GM12878 (cell line): ENCODE measurements at places on chromosomes 6 and 20. TPM values are rescaled to one million over a fixed set of nuclear protein-coding genes. Genes with fewer than 3 reads are reported as not detected.

DNA sequence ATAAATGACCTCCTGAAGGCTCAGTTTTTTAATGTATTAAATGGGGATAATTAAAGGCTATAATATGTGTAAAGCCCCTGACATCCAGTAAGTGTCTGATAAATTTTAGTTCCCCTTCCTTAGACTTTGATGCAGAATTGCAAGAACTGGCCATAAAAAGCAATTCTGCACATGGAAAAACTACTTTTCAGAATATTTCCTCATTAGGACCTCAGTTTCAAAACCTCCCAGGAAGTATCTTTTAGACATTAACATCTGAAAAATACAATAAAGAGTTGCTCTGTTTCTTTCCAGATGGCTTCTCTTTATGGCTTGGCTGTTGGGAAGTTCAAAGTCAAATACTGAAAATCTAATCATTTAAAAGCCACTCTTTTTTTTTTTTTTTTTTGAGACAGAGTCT, 106.3 kb upstream of the ZNF217 start:
- DNase-seq: no peak

- DNase-seq: peak; percentile 9
These were observed 45.8 kb downstream of the FOXP4 start for GRCh38 chr6:41591859-41592502.

DNA sequence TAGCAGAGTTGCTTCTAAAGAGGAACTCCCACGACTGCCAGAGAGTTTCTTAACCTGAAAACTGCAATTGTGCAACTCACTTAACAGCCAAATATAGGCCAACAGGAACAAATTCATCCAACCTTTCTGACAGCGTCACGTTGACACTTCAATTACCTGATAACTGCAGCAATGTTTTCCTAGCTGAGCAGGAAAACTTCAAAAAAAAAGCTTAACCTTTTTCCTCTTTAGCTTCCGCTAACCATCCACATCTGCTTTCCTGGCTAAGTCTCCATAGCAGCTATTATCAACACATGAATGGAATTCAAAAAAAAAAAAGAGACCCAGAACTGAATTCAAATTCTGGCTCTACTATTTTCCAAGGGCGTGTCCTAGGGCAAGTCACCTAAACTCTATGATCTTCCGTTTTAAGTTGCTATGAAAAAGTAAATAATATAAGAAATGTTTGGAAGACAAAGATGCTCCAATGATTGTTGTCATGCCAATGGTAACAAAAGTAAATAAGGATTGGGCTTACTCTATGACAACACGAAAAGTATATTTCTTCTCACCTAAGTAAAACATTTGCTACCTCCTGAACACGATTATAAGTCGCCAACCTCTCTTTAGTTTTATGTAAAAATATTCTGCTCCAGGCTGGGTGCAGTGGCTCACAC, 524.6 kb upstream of the JARID2 start:
- no peak for DNase-seq

Gene ME1
- 11.8 and 12.1 TPM in 2 replicates for polyA plus RNA-seq

GRCh38 chr6:10510592-10511367, 10.4 kb upstream of the GCNT2 start:
- no peak for DNase-seq

DNA sequence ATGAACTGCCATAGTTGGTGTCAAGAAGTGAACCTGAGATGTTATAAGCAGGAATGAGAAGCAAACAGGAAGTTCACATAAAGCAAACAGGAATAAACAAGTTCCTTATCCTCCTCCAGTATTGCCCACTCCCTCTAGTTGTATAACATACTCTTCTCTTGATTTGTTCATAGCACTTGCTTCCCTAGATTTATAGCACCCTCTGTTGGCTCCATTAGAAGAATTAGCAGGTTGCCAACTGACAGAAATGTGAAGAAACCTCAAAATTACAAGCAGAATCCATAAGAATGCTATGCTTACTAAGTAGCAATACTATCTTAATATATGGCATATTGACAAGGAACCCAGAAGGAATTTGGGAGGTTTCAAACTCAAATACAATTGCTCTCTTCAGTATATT, 195.4 kb downstream of the TBX18 start:
- DNase-seq: no peak

Gene PRRT1
- not detected in 2 replicates for polyA plus RNA-seq

DNA sequence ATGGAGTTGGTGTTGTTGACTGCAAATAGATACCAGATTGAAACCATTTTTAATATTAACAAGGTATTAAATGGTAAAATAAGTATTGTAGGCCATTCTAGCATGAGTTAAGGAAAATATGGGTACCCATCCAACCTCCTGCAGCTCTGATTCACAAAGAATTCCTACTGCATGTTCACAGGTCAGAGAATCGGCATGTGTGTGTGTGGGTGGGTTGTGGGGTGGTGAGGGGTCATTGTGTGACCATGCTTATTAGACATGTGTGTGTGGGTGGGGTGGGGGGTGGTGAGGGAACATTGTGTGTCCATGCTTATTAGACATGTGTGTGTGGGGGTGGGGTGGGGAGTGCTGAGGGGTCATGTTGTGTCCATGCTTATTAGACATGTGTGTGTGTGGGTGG, 3.2 kb downstream of the IYD start:
- DNase-seq: no peak
